RKO (cell line): ENCODE measurements at places on chromosomes 1 and 21.

DNA sequence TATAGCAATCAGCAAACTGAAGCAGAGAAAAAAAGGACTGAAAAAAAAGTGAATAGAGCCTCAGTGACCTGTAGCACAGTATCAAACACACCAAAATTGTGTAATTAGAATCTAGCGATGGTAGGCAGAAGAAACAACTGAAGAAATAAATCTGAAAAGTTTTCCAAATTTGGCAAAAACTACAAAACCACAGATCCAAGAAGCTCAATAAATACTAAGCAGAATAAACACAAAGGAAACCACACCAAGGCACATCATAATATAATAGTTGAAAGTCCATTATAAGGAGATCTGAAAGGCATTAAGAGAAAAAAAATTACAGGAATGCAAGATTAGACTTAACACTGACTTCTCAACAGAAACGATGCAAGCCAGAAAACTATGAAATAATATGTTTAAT is 7.1 kb upstream of the IL12RB2 start:
- DNase-seq, result no peak

GRCh38 chr1:208461680-208462079 is 217.5 kb upstream of the PLXNA2 start:
- no peak for DNase-seq

GRCh38 chr1:147534386-147534785 is 6.9 kb upstream of the BCL9 start:
- no peak for DNase-seq

DNA sequence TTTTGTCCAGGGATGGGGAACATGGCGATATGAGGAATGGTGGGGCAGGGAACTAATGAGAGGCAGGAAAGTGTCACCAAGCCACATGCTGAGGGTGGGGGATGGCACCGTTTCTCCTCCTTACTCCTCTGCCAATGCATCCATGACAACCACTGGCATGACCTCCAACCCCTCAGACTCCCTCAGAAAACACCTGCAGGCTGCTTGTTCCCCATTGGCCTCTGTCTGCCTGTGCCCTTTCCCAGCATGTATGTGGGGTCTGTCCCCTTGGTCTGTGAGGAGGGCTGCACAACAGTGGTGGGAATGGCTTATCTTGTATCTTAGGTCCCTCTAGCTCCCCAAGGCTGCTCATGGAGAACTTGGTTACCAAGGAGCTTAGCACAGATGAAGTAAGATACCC is 137.2 kb upstream of the NGF start:
- DNase-seq, result no peak

GRCh38 chr1:200365897-200366426 is 43.9 kb downstream of the ZNF281 start:
- no peak for DNase-seq
